Amniotic epithelial cell (primary cell): ENCODE measurements at places on chromosomes 4 and X.

DNA sequence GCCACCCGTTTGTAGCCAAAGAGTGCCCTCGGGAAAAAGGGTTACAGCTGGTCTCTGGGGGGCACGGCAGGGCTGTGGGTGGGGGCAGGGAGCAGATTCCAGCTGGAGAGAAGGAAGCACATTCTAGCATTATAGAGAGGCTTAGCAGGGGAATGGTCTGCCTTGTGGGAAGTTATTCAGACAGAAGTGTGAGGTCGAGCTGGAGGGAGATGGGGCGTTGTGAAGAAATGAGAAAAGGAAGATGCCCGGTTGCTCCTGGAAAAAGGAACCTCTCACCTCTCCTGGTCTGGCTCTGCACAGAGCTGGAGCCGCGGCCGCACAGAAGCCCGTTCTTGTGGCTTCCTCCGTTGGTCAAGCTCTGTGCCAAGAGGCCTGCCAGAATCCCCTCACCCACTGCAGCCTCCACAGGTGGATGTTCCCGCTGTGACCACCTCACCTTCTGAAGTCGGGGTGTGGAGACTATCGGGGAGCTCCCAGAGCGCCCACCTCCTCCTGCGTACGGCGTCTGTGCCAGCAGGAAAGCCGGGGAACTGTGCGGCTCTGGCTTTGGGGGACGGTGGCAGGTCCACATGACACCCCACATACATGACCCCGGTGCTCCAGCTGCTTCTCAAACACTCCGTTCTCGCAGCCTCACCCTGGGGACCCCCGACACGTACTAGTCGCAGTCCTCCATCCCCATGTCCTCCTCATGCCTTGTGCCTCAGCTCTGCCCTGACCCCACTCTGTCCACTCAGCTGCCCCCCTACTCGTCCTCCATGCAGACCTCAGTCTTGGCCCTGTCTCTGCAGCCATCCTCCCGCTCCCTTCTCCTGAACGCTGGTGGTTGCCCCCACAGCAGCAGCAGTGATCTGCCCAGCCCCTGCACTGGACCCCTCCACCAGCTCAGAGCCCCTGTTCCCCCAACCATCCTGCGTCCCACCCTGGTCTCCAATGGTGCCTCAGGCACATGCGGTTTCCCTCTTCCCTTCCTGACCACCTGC is 52.2 kb upstream of the HGFAC start:
- DNase-seq, result no peak

- peak; percentile 36 for DNase-seq
Observed at GRCh38 chr4:89915937-89916336, 21.3 kb downstream of the MMRN1 start.

GRCh38 chr4:69843301-69843700 is 16.6 kb downstream of the SULT1E1 start:
- no peak for DNase-seq

- no peak for DNase-seq
Observed at GRCh38 chrX:144494074-144494473, 610.2 kb downstream of the UBE2NL start.

DNA sequence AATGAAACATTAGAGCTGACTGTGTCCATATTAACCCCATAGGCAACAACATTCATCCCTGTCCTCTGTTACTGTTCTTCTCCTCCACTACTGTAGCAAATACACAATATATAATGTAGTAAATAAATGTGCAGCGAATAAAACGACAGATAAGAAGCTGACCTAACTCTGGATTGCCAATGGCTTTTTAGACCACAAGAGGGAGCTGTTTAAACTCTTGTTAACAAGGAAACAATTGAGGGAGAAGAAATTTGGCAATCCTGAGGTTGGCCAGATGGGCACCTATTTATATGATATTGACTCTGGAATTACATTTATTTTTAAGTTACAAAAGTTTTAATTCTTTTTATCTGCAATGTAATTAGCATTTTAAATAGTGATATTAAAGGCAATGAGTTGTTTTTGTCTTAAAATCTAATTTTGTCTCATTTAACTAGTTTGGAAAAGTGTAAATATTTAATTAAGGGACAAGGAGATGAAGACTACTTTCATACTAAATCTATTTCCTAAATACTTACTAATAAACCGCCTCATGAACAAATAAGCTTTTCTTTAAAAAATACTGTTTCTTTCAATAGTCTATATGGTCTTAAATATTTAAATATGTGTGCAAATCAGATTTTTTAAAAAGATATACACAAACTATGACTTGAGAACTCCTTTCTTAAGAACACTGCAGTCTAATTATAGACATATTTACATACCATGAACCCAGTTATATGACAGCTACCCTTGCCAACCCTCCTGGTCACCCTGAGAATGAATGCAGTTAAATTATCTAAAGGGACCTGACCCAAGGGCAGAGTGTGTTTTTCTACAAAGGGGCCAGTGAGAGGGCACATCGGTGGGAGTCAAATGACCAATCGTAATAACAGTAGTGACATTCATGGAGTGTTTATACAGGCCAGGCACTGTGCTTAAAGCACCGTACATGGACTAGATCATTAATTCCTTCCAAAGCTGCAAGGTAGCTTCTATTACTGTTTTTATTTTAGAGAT is 52.9 kb upstream of the HPF1 start:
- peak; percentile 77 for DNase-seq

DNA sequence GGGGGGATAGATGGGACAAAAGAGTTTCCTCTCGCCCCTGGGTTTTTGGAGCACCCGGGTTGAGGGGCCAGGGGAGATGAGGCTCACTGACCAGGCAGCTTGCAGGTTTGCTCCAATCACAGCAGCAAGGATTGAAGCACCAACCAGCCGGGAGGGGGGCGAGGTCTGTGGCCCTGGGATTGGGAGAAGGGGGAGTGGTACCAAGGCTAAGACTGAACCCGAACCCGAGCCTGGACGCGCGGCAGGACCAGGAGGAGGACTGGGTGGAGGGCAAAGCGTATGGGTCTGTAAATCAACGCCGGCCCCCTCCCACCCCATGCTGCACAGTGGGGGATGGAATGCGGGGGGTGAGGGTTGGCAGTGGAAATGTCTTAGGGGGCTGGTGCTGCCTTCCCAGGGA is 3.5 kb downstream of the SOX3 start:
- no peak for DNase-seq

GRCh38 chr4:9894644-9895332 is 113.4 kb downstream of the DRD5 start:
- no peak for DNase-seq

DNA sequence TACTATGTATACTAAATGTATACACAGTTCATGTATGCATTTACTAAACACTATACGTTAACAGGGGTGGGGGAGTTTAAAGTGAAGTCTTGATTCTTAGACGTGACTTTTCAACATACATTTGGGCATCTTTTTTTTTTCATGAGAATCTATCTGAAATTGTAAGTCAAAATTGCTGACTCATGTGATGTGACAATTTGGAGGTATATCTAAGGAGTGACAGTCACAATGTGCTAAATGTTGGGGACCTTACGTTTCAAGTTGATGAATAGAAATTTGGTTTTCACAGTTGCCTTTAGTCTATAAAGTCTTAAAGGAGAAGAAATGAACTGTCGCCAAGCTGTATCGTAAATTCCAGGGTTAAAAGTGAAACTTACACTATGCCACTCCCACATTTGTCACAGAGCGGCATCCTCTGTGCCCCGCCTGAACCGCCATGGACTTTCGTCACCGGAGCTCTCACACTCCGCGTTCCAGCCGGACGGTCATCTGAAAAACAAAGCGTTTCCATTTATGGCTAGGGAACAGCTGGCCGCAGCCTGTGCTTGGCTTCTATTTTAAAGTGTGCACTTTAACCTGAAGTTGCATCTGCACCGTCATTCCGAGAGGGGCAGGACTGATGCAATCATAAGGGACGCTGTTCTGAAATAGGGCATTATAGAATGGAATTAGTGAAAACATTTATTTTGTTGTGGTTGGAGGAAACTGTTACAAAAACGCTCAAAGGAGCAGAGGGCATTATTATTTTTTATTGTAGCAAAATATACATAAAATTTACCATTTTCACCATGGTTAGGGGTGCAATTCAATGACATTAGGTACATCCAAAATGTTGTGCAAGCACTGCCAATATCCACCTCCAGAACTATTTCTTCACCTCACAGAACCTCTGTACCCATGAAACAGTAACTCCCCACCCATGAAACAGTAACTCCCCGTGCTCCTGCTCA is 30.9 kb downstream of the PDLIM3 start:
- DNase-seq, result no peak

DNA sequence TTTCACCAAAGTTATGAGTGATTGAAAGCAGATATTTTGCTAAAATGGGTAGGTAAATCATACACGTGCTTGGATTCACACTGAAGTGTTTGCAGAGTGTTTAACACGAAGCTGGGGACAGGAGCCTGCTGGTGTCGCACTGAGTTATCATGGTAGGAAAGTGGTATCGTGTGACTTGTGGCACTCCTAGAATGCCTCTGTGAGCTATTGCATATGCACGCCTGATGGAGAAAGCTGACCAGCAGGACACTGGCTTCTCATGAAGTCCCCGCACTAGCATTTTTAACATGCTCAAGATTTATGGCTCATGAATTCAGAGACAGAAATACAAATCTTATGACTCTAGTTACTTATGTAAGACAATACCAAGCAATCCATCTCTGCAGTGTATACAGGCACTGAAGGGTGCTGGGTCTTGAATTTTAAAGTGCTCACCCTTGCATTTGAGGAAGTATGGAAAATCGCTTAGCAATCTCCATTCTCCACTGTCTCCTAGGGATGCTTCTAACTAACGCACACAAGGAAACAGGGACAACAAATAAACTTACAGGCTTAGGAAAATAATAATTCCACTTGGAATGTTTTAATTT is 19.8 kb downstream of the VCX3B start:
- DNase-seq, result no peak

DNA sequence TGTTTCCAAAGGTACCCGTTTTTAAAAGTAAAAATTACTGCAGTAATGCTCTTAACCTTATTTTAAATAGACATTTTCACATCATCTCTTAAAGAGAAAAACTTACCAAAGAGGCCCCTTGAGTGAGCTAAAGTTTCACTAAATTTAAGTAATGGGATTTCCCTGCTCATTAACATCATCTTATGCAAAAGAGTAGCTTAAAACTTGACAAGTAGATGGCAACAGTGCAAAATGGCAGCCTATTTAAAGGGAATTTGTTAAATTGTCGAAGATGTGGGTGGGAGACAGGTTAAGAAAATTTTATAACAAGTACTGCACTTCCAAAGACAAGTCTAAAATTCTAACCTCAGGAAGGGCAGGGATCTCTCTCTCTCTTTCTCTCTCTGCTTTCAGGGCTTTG is 271.7 kb upstream of the LDB2 start:
- DNase-seq, result no peak

DNA sequence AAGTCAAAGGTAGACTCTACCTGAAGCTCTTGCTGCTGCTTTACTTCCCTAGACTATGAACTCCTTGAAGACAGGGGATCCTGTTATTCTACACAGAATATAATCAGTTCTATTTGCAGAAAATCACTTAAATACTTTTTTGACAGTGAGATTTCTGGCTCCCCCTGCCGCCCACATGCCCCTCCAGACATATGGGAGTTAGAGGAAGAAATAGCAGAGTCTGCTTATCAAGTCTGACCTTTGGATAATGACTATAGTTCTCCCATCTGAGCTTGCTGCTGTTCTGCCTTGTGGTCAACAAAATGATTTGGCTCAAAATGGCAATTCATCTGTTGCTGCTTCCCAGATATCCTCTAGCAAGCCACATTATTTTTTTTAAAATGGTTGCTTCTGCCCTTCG is 101.1 kb downstream of the ENOX2 start:
- peak; percentile 18 for DNase-seq

- DNase-seq, result peak; percentile 40
Observed at GRCh38 chrX:43559644-43560043, 96.5 kb upstream of the MAOA start.

GRCh38 chr4:189001971-189002450 is 862.8 kb downstream of the TRIML1 start:
- no peak for DNase-seq

- peak; percentile 33 for DNase-seq
Observed at GRCh38 chr4:24470666-24471485, 113.5 kb downstream of the DHX15 start.

- peak; percentile 51 for DNase-seq
Observed at GRCh38 chr4:7761720-7762119, 177.9 kb downstream of the AFAP1 start.

- DNase-seq, result peak; percentile 52
Observed at GRCh38 chr4:55312489-55313101, 33.4 kb upstream of the SRD5A3 start.

- DNase-seq, result no peak
Observed at GRCh38 chr4:187464573-187464972, 531.0 kb upstream of the ZFP42 start.

DNA sequence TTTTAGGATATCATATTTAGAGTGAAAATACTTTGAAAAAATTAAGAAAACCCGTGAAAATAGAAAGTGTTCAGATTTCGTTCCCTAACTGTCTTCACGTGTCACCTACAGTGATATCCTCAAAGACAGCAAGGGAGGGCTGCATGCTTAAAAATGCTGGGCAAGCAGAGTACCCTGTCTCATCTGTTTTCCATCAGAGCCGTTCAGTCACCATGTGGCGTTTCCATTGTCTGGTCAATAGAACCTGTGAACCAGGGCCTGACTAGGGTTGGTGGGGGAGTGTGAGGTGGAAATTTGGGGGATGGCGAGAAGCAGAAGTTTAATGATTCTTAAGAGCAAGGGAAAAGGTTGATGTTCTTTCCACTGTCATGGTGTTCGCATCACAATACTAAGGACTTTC is 173.9 kb downstream of the BMPR1B start:
- DNase-seq, result no peak

GRCh38 chrX:118823263-118824172 is at the start of gene ZCCHC12:
Gene ZCCHC12, plus strand, starts transcription at chrX:118823824. Its CDS starts 1,421 bp downstream, at chrX:118825245.
- peak; percentile 34 for DNase-seq

- no peak for DNase-seq
Observed at GRCh38 chrX:13327666-13328065, 7.8 kb upstream of the ATXN3L start.

GRCh38 chrX:154295664-154296310 is at the start of gene TKTL1:
Gene TKTL1, plus strand, starts transcription at chrX:154295795. Its CDS starts 65 bp downstream, at chrX:154295860.
- no peak for DNase-seq

DNA sequence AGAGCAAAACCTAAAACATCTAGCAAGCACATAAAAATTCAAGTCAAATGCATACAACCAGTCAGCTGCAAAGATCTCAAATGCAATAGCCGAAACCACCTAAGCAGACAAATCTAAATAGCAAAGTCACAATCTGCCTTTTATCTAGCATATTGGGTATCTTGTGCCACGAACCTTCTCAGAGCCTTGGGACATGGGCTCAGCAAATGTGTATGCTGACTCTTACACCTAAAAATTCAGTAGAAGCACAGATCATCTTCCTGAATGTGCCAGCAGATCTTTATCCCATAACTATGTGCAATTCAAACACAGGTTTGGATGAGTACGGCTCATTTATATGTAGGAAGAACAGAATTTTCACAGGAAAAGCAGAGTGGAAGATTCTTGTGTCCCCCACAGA is 492.1 kb downstream of the INPP4B start:
- DNase-seq, result no peak
